ENCODE measurements at places on chromosomes 1 and 21.

DNA sequence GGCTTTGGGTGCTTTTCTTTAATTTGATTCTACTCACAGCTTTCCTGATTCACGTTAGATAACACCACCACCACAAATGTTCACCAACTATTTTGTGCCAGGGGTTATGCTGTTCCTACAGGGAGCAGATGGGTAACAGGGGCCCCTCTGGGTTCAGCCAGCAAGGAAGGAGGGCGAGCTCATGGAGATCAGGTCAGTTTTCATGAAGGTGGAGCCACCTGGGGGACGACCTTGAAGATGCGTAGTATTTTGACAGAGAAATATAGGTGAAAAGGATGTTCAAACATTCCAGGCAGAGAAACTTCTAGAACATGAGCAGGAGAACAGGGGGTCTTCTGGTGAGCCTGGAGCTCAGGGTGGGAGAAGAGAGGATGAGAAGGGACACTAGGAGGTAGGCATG, 28.9 kb downstream of the KIAA0040 start:
- DNase-seq = no peak

DNA sequence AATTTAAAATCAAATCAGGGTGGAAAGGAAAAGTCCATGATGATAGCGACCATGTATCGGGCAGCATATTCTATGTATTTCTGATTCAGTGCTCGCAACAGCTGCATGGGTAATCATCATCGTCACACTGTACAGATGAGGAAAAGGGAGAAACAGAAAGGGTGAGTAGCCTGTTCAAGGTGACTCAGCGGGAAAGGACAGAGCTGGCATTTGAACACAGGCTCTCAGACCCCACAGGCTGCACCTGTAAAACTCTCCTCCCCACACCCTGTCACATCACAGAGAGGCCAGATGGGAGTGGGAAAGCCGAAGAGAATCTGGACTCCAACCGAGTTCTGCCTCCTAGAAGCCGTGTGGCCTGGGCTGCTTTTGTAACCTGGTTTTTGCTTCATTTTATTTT, 14.0 kb downstream of the RUNX1 start:
- no peak for DNase-seq

- no peak for DNase-seq
These were observed 111.7 kb downstream of the SLC45A1 start for GRCh38 chr1:8429549-8430110.

- DNase-seq = peak; percentile 98
These were observed 119.2 kb downstream of the GALNT2 start for GRCh38 chr1:230186003-230186863.

DNA sequence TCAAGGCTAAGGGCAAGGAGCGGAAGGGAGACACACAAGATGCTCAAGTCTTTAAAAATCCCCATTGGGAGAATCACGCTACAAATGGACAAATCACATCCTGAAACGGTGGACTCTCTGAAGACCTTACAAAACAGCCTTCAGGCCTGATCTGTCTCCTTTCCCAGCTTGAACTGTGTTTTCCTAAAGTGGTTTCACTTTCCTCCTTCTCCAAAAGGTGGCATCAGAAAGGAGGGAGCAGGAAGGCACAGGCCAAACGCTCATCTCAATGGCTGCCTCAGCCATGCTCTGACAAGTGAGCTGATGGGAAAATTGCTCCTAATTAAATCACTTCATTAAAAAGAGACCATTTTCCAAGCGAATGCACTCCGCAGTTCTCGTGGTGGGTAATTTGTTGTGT, 47.7 kb downstream of the UTP25 start:
- DNase-seq = peak; percentile 10

GRCh38 chr1:186102547-186103148, 272.4 kb downstream of the TPR start:
- no peak for DNase-seq

- DNase-seq = no peak
These were observed 54.7 kb downstream of the KCNJ6 start for GRCh38 chr21:37861561-37861960.

GRCh38 chr1:246681900-246682895, 42.0 kb upstream of the SCCPDH start:
- DNase-seq = no peak

- peak; percentile 44 for DNase-seq
These were observed 39.7 kb downstream of the UBE2U start for GRCh38 chr1:64242895-64243756.

- DNase-seq = peak; percentile 64
These were observed 85.8 kb upstream of the RGS1 start for GRCh38 chr1:192489748-192490147.

GRCh38 chr21:24988941-24989340, 618.3 kb downstream of the MRPL39 start:
- DNase-seq = no peak

- no peak for DNase-seq
These were observed 219.2 kb downstream of the FOXD2 start for GRCh38 chr1:47656719-47657685.

DNA sequence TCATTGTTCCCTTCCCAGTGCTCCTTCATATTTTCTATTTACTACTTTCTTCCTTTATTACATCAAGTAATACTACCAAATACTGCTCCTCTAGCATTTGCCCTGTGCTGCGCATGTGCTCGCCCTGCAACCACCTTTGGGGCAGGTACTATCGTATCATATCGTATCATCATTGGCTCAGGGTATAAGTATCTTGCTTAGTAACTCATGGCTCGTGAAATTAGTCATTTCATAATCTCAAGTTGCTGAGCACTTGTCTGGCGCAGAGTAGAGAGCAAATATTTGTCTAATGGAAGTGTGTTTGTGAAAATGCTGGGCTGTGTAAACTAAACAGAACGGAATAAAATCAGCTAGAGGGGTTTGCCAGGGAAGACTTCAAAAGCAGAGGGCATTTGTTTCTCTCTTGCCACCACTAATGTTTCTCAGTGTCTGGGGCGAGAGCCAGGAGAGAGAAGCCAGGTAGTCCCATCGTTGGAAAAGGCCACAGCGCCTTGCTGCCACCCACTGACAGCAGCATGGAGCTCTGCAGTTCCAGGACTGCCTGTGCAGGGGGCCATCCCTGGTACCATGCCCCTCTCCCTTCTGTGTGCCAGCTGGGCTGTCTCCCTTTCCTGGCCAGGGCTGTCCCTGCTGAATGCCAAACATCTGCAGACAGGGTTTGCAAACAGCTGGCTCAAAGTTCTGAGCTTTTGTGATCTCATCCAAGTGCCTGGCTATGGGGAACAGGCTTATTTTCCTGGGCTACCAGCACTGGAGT, 20.0 kb upstream of the CPT2 start:
- DNase-seq = peak; percentile 57

DNA sequence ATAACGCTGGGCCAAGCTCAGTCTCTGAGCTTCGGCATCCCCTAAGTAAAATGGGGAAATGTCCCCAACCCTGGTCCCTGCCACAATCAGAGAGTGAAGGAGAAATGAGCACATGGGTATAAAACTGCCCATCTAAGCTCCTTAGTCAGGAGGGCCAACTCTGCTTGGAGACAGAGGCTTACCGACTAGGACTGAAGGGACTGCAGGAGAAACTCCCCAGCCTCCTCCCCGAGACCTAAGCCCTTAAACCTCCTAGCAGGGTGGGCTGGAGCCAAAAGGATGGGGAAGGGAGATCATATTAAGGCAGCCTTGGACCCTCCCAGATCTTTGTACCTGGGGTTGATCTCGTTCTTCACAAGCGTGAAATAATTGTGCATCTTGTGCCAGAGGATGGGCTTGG, 5.5 kb downstream of the ETNK2 start:
- DNase-seq = no peak

GRCh38 chr1:174850726-174851125, 149.0 kb upstream of the CACYBP start:
- no peak for DNase-seq

DNA sequence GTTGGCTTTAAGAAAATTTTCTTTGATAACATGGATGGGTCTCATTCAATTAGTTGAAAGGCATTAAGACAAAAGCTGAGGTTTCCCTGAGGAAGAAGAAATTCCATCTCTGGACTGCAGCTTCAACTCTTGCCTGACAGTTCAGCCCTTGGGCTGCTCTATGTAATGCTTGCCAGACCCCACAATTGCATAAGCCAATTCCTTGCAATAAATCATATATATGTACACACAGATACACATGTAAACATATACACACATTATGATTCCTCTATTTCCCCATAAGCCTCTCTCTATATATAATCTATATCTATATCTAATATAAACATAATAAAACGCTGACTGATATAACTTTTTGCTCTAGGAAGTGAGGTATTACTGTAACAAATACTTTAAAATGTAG, 301.5 kb upstream of the PRMT6 start:
- DNase-seq = no peak

- no peak for DNase-seq
These were observed 185.2 kb downstream of the RASAL2 start for GRCh38 chr1:178278916-178279686.

- DNase-seq = no peak
These were observed 3.1 kb downstream of the PADI1 start for GRCh38 chr1:17207966-17208418.

DNA sequence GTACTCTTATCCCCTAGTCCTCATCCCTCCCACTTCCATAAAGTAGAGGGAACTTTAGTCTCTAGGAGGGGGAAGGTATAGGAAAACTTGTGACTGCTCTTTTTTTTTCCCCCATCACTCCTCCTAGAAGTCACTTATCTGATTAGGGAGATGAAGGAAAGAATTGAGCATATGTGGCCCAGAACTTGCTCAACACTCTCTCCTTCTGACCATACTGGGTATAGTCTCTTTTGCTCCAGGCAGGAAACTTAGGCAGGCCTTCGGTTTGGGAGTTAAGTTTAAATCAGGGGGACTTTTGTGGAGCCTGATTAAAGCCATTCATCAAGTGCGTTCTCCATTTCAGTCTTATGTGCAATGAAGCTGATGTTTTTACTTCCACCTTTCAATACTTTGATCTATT, 5.8 kb downstream of the UBE2U start:
- DNase-seq = no peak

GRCh38 chr1:23475134-23475628, 8.8 kb downstream of the ASAP3 start:
- DNase-seq = no peak

DNA sequence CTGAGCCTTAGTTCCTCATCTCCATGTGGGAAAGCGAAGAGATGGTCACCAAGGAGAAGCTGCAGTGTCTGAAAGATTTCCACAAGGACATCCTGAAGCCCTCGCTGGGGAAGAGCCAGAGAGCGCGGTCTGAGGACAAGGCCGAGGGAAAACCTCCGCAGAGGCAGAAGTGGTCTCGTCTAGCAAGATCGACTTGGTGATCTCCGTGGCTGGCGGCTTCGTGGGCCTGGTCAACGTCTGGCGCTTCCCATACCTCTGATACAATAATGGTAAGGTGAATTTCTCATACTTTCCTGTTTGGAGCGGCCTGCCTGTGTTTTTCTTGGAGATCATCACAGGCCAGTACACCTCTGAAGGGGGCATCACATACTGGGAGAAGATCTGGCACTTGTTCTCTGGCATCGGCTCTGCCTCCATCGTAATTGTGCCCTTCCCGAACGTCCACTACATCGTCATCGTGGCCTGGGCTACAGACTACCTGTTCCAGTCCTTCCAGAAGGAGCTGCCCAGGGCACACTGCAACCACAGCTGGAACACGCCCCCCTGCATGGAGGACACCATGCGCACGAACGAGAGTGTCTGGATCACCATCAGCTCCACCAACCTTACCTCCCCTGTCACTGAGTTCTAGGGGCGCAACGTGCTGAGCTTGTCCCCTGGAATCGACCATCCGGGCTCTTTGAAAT, 841.1 kb upstream of the TMPRSS15 start:
- no peak for DNase-seq

- DNase-seq = no peak
These were observed 64.3 kb downstream of the ZNF644 start for GRCh38 chr1:90957497-90957896.

DNA sequence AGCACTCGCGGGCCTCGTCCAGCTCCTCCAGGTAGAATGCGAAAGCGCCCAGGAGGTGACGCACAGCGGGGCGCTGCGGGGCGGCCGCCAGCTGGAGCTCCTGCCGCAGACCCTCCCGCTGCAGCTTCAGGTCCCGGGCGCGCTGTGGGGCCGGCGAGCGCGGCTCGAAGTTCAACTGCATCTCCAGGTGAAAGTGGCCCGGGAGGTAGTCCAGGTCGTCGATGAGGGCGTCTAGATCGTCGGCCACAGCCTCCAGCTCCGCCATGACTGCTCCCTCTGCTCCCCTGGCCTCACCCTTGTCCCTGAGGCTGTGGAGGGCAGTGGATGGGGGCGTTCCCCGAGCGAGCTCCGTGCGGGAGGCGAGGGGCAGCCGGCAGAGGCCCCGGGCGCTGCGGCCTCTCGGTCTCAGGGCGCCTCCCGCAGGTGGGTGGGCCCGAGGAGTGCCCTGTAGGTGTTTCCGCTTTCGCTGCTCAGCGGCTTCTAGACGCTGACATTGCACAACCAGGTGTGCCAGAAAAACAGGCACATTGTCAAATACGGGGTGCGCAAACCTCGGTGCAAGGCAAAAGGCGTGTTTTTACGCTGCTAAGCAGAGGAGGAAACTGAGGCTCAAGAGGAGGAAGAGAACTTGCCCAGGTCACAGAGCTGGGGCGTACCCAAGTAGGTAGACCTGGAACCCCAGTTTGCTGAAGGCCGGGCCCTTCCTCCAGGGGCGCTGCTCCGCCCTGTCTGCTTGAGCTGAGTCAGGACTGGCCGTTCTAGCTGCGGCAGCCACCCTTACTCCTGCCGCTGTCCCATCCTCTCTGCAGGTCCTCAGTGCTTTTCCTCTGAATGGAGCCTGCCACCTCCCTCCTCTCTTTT, at the start of gene TTC22:
Gene TTC22, minus strand, starts transcription at position 425 of the 861 bp plus-strand sequence. Its CDS starts 160 bp downstream, at position 265.
- no peak for DNase-seq
